ENCODE measurements at places on chromosomes 13 and 19.

- DNase-seq: no peak
Observed at GRCh38 chr19:42311657-42312056, 1.5 kb upstream of the TMEM145 start.

- DNase-seq: peak; percentile 70
Observed at GRCh38 chr13:35797991-35798390, 321.5 kb upstream of the MAB21L1 start.

DNA sequence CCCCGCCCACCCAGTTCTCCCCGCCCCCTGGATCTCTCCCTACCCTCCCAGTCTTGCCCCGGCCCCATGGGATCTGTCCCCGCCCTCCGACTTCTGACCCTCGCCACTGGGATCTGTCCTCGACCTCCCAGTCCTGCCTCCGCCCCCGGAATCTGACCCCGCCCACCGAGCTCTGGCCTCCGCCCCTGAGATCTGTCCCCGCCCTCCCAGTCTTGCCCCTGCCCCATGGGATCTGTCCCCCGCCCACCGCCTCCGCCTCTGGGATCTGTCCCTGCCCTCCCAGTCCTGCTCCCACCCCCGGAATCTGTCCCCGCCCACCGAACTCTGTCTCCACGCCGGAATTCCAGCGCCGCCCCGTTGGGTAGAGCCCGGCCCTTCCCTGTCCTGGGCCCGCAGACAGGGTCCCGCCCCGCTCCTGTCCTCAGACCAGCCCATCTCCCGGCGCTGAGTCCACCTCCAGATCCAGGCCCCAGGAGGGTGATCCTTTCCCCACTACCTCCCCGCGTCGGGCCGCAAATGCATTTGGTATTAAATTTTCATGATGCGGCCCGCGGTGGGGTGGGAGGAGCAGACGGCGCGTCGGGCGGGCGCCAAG is 1.5 kb upstream of the SLC17A7 start:
- DNase-seq: peak; percentile 85

- DNase-seq: no peak
Observed at GRCh38 chr19:4589579-4590410, 30.3 kb upstream of the SEMA6B start.

DNA sequence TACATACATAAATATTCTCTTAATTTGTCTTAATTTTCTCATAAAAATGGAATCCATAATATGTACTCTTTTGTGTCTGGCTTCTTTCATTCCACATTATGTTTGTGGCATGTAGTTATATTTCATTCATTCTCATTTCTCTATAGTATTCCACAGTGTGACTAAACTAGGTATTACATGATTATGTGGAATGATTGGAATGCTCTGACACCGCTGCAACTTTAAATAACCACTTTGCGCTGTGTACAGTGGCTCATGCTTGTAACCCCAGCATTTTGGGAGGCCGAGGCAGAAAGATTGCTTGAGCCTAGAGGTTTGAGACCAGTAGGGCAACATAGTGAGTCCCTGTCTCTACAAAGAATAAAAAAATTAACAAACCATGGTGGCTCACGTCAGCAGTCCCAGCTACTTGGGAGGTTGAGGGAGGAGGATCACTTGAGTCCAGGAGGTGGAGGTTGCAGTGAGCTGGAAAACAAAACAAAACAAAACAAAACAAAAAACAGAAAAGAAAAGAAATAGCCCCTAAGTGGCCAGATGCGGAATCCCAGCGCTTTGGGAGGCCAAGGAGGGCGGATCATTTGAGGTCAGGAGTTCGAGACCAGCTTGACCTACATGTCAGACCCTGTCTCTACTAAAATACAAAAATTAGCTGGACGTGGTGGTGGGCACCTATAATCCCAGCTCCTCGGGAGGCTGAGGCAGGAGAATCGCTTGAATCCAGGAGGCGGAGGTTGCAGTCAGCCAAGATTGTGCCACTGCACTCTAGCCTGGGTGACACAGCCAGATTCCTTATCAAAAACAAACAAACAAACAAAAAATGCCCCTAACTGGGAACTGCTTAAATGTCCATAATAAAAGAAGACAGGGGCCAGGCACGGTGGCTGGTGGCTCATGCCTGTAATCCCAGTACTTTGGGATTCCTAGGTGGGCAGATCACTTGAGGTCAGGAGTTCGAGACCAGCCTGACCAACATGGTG is 8.0 kb upstream of the SAE1 start:
- DNase-seq: peak; percentile 90

- DNase-seq: no peak
Observed at GRCh38 chr19:3201911-3202310, 16.2 kb downstream of the NCLN start.

DNA sequence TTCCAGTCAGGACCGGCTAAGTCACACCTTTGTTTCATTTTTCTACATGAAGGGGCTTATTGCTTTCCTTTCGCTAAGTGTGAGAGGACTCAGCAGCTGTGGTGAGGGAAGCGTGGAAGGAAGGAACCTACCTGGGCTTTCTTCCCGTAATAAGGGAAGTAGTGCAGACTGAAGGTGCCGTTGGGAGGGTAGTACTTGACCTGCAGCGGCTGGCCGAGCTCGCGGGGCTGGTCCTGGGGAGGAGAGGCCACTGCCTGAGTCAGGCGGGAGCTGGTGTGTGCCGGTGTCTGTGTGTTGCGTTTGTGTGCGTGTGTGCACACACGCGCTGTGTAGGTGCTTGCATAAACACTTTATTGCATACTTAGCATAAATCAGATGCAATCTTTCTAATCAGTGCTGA is 7.7 kb downstream of the ATP4B start:
- DNase-seq: no peak

DNA sequence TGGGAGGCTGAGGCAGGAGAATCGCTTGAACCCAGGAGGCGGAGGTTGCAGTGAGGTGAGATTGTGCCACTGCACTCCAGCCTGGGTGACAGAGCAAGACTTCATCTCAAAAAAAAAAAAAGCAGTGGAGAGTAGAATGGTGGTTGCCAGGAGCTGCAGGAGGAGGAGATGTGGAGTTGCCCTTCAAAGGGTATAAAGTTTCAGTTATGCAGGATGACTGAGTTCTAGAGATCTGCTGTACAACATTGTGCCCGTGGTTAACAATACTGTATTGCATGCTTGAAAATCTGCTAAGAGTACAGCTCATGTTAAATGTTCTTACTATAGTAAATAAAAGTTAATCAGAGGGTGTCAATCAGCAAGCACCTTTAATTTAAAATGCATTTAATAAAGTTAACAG is 28.4 kb upstream of the LATS2 start:
- no peak for DNase-seq

DNA sequence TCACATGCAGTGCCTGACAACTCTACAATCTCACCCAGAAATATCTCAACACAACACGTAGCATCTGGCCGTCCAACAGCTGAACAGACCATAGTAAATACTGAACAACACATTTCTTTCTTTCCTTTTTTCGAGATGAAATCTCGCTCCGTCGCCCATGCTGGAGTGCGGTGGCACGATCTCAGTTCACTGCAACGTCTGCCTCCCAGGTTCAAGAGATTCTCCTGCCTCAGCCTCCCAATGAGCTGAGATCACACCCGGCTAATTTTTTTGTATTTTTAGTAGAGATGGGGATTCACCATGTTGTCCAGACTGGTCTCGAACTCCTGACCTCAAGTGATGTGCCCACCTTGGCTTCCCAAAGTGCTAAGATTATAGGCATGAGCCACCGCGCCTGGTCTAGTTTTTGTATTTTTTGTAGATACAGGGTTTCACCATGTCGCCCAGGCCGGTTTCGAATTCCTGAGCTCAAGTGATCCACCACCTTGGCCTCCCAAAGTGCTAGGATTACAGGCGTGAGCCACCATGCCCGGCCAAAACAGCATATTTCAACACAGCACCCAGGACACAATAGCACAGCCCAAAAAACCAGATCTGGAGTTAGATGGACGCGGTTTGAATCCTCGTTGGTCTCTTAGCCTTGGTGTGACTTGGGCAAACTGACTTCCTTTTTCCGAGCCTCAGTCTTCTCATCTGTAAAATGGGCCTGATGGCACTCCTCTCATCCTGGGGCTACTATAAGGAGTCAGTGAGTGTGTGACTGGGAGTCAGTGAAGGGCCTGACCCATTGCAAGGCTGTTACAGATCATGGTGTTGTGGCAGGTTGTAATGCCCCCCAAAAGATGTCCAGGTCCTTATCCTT is 22.6 kb downstream of the CYP2A6 start:
- no peak for DNase-seq

DNA sequence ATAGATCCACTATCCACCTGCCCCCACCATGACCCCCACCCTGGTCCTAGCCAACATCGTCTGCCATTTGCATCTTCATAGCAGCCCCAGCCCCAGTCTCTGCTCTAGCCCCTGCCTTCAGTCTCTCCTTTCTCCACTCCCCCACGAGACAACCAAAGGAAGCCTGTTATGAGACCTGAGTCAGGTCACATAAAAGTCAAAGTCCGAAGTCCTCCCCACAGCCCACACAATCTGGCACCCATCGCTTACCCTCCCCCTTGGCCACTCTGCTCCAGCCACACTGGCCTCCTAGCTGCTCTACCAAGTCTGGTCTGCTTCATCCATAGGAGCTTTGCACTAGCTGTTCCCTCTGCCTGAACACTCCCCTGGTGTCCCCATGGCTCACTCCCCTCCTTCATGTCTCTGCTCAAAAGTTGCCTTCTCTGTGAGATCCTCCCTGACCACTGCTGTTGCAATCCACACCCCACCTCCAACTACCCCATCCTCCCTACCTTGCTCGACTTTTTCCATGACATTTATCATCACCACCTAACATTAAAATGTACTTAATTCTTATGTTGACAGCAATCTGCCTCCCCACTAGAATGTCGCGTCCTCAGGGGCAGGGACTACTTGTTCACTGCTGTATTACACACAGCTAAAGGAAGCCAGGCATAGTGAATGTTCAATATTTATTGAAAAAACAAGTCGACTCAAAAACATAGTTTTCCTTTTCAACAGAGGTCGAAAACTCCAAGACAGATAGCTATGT is 1.2 kb upstream of the PLEKHG2 start:
- DNase-seq: peak; percentile 60

DNA sequence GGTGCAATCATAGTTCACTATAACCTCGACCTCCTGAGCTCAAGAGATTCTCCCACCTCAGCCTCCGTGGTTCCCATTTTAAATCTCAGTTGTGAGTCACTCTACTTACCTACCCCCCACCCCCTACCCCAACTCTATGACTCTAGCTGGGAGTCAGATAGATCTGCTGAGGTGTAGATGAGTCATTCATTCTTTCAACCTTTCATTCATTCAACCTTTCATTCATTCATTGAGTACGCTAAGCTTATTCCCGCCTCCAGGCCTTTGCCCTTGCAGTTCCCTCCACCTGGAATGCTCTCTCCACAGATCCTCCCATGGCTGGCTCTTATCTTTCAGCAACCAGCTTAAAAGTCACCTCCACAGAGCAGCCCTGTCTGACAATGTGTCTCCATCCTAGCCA is 1.1 kb upstream of the MAST1 start:
- DNase-seq: no peak

DNA sequence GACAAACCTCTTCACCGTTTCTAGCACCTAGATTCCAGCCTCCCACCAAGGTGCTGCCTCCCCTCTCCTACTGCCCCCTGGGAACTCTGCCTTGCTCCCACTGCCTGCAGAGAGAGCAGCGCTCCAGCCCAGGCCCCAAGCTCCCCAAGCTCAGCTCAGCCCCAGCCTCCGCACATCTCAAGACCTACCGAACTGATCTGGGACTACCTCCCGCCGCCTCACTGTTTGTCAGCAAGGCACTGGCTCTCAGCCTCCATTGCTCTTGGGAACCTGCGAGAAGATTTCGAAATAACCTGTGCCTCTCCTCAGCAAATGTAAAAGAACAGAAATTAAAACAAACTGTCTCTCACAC is 92.4 kb upstream of the GPR183 start:
- no peak for DNase-seq

- DNase-seq: no peak
Observed at GRCh38 chr19:38013913-38014580, 107.0 kb downstream of the SIPA1L3 start.

- DNase-seq: peak; percentile 54
Observed at GRCh38 chr13:39892721-39893685, 237.5 kb downstream of the COG6 start.

DNA sequence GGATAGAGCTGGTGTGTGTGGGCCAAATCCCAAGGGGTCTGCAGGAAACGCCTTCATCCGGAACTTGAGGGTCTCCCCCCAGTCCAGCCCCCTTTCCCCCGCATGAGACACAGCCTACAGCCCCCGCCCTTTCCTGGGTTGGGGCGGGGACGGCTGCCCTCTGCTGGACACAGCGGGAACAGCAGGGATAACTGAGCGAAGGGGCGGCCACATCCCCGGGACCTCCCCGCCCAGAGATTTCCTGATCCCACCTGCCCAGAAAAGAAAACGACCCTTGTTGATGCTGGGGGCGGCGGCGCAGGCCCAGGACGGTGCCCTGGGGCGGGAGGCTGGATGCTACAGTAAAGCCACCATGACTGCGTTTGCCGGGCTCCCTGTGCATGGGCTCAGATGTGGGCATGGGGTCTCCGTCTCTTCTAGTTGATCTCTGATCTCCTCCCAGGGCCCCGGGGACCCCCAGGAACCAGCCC is 14.2 kb downstream of the ONECUT3 start:
- DNase-seq: peak; percentile 9

DNA sequence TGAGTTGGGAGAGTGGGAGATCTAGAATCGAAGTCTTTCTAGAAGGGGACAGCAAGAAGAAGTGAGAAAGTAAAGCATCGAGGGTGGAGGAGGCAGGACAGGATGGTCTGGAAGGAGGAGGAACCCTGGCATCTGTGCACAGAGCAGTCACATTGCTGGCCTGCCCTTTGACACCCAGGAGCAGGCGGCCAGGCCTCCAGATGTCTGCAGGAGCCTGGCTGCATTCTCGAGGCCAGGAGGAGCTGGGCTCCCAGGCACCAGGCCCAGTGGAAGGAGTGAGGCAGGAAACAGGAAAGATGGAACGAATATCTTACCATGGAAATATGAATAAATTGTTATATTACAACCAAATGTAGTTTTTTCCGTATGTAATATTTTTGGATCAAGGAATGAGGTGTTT is 27.7 kb upstream of the ARGLU1 start:
- DNase-seq: no peak

DNA sequence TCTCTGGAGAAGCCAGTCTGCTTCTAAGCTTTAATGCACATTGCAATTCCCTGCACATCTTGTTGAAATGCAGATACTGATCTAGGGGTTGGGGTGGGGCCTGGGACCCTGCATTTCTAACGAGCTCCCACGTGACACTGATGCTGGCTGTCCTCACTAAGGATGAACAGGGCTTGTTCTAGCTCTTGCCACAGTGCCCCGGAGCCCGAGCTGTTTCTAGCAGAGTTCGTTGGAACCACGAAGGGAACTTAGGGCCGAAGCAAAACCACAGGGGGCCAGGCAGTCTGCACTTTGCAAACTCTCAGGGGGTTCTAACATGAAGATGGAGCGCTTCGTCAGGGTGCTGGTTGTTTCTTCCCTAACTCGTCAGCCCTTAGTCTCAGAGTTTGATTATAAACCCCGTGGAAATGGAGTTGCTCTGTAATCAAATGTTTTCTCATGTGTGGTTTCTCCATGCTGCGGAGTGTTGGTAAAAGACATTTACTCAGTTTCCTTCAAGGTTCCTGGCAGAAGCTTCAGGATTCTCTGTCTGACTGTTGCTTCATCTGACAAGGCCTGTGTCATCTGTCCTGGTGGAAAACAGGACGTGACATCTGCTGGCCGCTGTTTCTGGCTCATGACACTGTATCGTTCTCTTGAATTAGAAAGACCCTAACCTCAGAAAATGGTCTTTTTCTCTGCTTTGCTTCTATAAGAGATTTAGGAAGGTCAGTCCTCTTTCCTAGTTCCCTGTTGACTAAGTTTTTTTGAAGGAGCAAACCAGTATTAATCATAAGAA is 221.5 kb downstream of the TEX29 start:
- DNase-seq: no peak

GRCh38 chr13:79382545-79383275 is 23.3 kb downstream of the RBM26 start:
- DNase-seq: no peak

GRCh38 chr13:92830821-92831220 is 395.8 kb upstream of the GPC6 start:
- DNase-seq: no peak
